ENCODE measurements at places on chromosomes 16 and 17. TPM values are rescaled to one million over a fixed set of nuclear protein-coding genes. Genes with fewer than 3 reads are reported as not detected.
A peak's percentile ranks its signal among the peaks of the same experiment; 100 is the strongest.

DNA sequence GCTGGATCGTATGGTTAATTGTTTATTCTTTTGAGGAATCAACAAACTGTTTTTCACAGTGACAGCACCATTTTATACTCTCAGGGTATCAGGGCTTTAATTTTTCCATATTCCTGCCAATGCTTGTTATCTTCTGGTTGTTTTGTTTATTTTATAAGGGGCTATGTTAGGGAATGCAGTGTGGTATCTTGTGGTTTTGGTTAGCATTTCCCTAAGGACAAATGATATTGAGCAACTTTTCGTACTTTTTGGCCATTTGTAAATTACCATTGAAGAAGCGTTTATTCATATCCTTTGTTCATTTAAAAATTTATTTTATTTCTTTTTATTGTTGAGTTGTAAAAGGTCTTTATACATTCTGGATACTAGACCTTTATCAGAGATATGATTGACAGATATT lies 322.0 kb upstream of the SALL1 start:
- DNase-seq, result no peak

- no peak for DNase-seq
Observed at GRCh38 chr16:84498859-84499620, 5.4 kb downstream of the MEAK7 start.

- DNase-seq, result no peak
Observed at GRCh38 chr16:47848421-47849109, 307.2 kb downstream of the ABCC12 start.

DNA sequence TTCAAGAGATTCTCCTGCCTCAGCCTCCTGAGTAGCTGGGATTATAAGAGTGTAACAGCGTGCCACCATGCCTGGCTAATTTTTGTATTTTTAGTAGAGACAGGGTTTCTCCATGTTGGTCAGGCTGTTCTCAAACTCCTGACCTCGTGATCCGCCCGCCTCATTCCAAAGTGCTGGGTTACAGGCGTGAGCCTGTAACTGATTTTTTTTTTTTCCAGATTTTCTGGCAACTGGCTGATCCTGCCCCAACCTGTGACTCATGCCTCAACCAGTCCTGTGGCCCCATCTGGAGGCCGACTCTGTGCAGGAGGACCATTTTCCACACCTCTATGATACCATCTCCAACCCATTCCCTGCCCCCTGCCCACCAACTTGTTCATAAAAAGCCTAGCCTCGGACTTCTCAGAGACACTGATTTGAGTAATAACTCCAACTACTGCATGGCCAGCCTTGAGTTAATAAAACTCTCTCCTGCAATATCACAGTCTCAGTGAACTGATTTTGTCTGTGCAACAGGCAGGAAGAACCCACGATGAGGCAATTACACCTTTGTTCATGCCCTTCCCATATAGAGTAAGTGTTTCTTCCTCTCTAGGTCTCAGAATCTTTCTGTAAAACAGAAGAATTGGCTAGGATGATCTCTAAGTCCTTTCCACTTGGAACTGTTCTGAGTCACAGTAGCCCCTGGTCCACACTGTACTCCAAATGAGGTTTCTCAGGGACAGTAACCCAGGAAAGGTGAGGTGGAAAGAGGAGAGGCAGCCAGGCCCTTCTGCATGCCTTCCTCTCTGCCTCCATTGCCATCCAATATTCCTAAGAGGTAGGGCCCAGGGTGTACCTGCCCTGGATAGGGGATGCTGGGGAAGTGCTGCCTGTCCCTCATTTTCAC lies 8.8 kb upstream of the CNOT1 start:
- DNase-seq, result peak; percentile 58

DNA sequence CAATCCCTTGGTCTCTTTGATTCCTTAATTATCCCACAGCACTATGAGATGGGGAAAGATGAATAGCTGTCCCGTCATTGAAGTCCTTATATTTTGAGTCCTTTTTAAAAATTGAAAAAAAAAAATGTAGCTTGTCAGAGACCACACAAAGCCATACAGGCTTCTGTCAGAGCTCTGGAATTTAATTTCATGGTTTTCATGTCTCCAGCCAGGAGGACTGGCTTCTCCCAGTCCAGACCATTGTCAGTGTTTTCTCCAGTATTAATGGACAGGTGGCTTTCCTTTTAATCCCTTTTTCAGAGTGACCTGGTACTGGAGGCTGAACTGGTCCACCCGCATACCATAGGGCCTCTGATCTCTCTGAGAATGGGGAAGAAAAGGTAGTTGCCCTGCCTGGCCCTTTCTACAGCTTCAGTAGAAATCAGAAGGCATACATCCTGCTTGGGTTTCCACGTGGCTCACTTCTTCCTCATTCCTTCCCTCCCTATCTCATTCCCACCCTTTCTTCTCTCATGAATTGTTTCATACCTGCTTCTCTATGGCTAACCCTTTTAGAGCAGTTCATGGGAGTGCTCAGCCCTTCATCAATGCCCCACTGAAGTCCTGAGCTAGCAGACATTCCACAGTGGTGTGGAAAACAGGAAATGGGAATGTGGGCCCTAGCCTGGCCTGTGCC lies 29.1 kb downstream of the TRIM16 start:
- peak; percentile 71 for DNase-seq

GRCh38 chr17:896454-896853 lies 83.1 kb downstream of the NXN start:
- DNase-seq, result no peak

DNA sequence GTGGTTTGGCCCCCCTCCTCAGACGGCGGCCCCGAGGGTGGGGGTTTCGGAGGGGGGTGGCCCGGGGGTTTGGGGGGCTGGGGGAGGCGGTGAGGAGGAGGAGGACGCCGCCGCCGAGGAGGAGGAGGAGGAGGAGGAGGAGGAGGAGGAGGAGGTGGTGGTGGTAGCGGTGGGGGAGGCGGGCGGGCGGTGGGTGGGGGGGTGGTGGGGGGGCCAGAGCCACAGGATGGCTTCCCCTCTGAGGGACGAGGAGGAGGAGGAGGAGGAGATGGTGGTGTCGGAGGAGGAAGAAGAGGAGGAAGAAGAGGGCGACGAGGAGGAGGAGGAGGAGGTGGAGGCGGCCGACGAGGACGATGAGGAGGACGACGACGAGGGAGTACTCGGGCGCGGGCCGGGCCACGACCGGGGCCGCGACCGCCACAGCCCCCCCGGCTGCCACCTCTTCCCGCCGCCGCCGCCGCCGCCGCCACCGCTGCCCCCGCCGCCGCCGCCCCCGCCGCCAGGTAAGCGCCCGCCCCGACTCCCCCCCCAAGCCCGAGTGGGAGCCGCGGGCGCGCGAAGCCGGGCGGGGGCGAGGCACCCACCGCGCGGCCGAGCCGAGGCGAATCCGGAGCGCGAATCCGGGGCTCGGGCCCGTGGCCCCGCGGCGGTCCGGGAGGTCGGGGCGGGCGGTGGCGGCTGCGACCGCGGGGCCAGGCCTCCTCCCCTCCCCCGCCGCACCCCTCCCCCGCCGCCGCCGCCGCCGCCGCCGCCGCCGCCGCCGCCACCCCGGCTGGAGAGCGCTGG lies 3.8 kb upstream of the CHD3 start:
- peak; percentile 26 for DNase-seq

DNA sequence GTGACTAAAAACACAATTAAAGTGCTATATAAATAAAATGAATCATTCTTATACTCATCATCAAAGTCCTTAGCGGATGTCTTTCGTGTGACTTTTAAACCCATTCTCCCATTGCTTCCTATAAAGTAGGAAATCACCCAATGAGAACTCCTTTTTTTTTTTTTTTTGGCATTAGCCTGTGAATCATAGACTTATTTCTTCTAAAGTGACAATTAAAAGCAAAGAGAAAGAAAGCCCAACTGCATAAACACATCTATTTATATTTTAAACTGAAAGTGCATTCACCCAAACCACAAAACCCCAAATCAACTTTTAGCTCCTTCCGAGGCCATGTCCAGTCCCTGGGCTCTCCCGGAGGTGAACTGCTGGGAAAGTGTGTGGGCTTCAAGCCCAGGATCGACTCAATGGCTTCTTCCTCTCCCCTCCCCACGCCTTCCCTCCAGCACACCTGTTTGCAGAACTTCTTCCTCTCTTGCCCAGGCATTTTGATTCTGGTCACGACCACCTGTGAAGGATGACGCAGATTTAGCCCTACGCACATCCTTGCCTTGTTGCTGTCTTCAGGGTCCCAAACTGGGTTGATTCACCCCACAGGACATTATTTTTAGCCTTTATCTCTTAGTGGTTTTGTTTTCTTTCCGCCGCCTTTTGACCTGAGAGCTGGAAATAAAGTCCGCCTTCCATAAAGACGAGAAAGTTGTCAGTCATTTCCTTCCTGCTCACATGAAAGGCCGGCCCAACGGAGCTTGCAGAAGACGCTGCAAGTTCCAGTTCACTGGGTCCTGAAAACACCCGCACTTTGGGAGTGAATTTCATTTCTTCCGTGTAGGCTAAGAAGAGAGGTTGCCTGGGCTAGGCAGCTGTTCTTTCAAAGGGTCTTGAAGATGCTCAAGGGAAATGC lies 166.8 kb downstream of the MAP2K6 start:
- no peak for DNase-seq

DNA sequence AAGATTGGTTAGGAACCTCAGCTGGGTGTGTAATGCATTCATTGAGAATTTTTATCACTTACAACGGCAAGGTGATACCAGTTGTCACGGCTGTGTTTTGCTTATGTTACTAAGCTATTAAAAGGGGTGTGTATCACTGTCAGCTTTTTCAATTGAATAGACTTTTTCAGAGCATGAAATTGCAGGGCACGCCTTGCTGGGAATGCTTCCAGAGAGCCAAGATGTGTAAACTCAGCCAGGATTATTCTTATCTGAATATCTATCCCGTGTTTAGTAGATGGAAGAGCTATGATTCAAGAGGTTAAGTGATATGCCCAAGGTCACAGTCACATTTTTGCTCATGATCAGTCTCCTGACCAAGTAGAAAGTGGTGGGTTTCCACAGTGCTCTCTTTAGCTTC lies 6.6 kb upstream of the TEKT3 start:
- peak; percentile 87 for DNase-seq

DNA sequence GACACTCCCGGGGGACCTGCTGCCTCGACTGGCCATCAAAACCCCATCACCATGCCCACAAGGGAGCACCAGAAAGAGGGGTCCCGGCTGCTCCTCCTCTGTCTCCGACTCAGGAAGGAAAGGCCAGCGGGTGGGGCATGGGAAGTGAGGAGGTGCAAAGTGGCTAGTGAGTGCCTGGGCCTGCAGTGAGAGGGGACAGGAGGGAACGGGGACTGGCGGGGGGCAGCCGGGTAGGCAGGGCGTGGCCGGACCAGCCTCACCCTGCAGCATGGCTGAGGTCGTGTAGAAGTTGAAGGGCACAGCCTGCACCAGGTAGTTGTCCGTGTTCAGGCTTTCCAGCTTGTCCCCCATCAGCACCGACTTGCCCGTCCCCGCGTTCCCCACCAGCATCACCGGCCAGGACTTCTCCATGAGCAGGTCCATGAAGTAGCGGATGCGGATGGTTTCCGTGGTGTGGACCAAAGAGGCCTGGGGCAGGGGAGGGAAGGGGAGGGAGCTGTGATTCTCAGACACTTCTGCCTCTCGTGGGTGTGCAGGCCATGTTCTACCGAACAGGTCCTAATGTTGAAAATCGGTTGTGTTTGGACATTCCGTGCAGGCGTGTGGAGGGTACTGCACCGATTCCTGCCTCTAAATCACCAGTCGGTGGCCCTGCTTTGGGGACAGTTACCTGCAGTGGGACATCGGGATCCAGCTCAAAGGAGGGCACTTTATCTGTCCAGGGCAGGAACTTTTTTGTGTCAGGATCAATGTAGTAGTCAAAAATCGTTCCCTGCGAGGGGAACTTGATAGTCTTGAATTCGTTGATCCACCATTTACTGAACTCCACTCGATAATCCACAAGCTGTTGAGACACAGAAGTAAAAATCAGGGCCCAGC lies 91.7 kb downstream of the DNAH17 start:
- no peak for DNase-seq

DNA sequence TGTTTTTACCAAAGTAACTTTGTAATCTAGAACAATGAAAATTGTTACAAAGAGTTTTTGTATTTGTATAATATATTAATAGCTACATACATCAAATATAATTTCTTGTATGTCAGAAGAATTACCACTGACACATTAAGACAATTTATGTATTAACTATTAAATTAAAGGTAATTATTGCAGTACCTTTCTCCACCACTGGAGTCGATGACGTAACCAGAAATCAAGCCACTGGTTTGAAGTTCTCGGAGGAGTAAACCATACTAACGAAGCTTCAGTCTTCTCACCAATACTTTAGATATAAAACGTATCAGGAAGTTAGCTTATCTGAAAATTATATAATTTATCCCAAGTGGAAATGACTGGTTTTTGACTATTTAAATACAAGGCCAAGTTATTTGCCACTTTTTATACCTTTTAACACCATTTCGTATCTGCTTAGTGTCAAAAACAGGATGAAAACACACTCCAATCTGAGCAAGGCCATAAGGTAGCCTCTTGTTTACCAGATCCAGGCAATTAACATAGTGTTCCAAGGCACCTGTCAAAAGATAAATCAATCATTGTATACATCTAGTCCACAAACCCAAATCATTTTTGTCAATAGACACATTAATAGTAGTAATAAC lies 4.3 kb downstream of the POLG2 start:
- no peak for DNase-seq

DNA sequence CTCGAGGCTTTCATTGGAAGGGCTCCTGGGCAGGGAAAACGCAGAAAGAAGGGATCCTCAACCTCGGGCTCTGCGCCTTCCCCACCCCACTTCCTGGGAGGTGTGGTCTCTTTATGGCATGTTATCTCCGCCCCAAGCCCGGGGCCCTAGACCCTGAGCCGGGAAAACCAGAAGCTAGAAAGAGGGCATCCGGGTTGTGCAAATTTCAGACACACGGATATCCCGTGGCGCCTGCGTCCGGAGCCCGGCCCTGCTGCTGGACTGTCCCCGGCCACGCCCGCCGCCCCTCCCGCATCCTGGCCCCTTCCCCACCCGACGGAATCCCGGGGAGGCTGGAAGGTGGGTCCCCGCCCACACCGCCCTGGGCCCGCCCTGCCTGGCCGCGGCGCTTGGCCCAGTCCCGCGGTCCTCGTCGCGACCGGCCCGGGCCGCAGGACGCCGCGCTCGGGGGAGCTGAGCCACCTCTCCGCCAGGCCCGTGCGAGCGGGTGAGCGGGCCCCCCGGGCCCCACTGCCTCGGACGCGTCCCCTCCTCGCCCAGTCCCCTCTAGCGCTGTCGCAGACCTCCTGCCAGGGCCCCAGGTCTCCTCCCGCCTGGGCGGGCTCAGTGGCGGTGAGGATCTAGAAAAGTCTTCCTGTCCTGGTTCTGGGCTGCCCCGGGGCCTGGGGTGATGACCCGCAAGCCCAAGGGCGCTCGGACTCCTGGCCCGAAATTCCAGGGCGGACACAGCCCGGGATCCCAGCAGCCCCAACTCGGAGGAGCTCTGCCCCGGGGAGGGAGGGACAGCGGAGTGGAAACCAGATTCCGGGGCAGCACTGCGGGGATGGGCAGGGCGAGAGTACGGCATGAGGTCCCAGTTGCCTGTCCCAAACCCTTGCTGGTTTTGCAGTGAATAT lies at the start of gene SLC16A5:
Gene SLC16A5, plus strand, starts transcription at position 397 of the 896 bp plus-strand sequence. CDS start 5,683 bp downstream, outside the sequence.
- peak; percentile 91 for DNase-seq

GRCh38 chr16:1413684-1414531 lies 596 bp downstream of the UNKL start:
- peak; percentile 76 for DNase-seq

Gene LGALS9B
- 0.54 TPM for polyA plus RNA-seq

Gene HSD17B2
- 69.5 TPM for polyA plus RNA-seq

Gene AANAT
- 0.13 TPM for polyA plus RNA-seq

Gene MYH2
- 0.03 TPM for polyA plus RNA-seq

Measured in large intestine (tissue), 12 donors.